ENCODE measurements at places on chromosomes 16 and 17.

DNA sequence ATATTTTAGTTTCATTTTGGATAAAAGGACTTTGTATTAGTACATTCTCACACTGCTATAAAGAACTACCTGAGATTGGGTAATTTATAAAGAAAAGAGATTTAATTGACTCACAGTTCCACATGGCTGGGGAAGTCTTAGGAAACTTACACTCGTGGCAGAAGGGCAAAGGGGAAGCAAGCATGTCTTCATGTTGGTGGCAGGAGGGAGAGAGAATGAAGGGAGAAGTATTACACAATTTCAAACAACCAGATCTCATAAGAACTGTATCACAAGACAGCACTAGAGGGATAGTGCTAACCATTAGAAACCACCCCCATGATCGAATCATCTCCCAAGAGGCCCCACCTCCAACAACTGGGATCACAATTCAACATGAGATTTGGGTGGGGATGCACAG lies 142.9 kb downstream of the USP31 start:
- DNase-seq: no peak

DNA sequence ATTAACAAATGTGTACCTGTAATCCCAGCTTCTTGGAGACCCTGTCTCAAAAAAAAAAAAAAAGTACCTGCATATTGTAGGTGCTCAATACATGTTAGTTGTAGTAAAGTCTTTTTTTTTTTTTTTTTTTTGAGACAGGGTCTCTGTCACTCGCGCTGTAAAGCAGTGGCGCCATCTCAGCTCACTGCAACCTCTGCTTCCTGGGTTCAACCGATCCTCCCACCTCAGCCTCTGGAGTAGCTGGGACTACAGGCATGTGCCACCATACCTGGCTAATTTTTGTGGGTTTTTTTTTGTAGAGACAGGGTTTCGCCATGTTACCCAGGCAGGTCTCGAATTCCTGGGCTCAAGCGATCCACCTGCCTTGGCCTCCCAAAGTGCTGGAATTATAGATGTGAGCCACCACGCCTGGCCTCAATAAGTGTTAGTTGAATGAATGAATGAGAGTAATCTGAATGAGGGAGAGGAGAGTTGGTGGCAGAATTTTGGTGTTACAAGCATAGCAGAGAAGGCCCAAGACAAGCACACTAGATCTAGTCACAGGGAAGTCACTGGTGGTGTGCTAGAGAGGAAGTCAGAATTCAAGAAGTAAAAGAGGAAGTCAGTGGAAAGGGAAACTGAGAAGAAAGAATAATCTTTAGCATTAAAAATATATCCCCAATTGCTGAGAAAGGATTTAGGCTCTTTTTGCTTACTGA lies 9.4 kb upstream of the MYL4 start:
- DNase-seq: no peak

- DNase-seq: no peak
Observed at GRCh38 chr16:88020516-88020885, 69.3 kb downstream of the BANP start.

DNA sequence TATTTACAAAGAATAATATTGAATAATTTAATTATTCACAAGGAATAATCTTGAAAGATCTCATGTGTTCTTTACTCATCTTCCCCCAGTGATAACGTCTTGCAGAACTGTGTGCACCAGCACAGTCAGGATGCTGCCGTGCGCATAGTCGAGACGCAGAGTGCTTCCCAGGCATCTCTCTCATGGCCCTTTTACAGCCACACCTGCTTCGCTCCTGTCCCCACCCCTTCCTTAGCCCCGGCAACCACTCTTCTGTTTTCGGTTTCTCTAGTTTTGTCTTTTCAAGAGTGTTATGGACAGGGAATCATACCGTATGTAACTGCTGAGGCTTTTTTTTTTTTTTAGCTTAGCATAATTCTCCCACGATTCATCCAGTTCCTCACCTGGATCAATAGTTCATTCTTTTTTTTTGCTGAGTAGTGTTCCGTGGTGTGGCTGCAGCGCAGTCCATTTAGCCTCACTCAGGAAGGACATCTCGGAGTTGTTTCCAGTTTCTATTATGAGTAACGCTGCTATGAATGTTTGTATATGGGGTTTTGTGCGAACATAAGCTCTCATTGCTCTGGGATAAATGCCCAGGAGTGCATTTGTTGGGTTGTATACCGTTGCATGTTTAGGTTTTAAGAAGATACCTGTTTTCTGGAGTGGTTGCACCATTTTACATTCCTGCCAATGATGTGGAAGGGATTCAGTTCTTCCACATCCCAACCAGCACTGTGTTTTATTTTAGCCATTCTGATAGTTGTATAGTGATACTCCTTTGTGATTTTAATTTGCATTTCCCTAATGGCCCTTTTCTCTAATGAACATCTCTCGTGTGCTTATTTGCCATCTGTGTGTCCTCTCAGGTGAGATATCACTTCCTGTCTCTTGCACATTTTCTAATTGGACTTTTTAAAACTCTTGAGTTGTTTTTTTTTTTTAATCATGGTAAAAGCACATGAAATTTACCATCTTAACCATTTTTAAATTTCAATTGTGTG lies 47.6 kb downstream of the SEC14L1 start:
- DNase-seq: no peak

DNA sequence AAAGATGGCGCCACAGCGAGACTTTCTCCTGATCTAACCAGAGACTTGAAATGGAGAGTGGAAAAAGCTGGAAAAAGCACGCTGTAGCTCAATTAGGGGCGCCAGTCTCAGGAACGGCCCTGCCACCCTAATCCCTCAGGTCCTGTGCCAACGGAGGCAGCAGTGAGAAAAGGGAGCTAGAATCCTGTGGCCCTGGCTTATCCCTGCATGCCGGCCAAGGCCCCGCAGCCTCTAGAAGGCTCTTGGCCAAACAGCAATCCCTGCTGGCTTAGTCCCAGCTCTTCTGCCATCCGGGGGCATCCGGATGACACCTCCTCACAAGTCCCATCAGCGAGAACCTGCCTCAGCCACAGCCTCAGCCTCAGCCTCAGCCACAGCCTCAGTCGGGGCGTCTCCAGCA lies 69.8 kb downstream of the MRM3 start:
- no peak for DNase-seq

- DNase-seq: peak; percentile 39
Observed at GRCh38 chr16:74034862-74035261, 261.8 kb upstream of the PSMD7 start.

DNA sequence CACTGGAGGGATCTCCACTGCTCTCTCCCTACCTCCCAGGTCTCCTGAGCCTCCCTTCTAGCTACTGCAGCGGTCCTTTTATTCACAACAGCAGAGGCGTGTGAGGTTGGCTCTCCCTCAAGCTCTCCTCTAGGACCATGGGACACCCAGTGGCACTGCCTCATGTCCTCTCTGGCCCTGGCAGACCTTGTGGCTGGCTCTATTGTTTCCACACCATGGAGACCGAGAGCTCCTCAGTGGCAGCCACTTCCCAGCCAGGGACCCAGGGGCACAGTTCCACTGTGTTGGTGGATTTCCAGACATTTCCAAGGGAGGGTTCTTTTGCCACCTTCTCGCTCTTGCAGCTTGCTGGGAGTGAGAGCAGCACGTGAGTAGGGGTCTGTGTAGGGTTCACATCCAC lies 204.9 kb downstream of the AXIN2 start:
- DNase-seq: no peak

GRCh38 chr16:81080233-81080632 lies 3.2 kb upstream of the C16orf46 start:
- DNase-seq: no peak

DNA sequence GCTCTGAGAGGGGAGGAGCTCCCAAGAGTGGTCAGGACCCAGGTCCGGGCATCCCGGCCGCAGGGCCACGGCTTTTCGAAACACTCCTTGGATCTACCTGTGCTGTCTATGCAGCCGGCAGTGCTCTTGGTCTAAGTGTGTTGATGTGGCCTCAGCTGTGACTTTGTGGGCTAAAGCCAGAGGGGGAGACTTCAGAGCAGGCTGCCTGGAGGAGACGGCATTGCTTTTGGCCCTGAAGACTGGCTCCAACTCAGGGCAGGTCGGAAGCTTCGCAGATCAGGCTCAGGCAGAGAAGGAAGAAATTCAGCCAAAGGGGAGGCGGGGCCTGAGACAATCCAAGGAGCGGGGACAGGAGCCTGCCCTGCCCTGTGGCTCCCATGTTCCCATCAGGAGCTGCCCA lies 31.4 kb downstream of the PIEZO1 start:
- no peak for DNase-seq

- DNase-seq: no peak
Observed at GRCh38 chr16:1153480-1154160, 714 bp downstream of the CACNA1H start.

DNA sequence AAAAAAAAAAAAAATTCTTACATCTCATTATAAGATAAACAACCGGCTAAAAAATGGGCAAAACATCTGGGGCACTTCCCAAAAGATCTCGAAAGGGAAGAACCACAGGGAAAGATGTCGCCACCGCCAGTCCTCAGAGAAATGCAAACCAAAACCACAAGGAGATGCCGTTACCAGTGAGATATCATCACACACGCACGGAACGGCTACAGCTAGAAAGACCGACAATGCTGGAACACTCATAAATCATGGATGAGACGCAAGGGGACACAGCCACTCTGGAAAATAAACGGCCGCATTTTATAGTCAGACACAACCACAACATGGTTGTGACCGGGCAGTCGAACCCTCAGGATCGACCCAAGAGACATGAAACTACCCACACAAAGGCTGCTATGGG lies 24.5 kb downstream of the WDR45B start:
- no peak for DNase-seq

DNA sequence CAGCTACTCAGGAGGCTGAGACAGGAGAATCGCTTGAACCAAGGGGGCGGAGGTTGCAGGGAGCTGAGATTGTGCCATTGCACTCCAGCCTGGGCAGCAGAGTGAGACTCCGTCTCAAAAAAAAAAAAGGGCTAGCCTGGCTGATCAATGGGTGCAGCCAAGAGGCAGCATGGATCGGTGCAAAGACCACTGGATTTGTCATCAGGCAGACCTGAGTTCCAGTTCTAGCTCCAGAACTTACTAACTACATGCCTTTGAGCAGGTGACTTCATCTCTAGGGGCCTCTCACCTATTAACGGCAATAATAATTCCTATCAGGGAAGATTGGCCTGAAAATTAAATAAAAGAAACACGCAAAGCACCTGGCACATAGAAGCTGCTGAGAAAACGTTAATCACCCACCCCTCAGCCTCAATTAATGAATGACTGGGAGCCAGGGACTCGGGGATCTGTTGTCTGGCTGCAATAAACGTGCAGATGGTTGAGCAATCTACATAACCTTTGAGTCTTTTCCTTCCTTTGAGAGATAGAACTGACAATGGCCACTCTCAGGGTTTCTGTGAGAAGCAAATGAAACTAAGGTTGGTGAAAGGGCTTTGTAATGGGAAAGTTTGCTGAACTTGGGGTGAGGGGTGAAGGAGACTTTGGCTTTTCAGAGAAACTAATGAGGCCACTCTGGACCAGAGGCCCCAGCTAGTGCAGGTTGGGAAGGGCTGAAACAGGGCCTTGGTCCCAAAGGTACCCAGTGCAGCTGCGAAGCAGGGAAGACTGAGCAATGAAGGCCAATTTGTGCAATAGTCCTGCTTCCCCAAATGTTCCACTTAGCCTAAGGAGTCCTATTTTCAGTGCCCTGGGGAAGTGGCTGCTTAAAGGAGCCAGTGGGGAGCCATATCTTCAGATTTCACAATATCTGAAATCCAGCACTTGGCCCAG lies 7.6 kb downstream of the SEZ6L2 start:
- DNase-seq: no peak

- DNase-seq: no peak
Observed at GRCh38 chr17:66612993-66613392, 221.9 kb upstream of the CACNG5 start.

GRCh38 chr16:88993946-88994600 lies 17.1 kb upstream of the CBFA2T3 start:
- no peak for DNase-seq

- peak; percentile 100 for DNase-seq
Observed at GRCh38 chr17:49515196-49515770, 20.2 kb downstream of the NGFR start.

GRCh38 chr16:79092846-79093245 lies 507.7 kb downstream of the MAF start:
- no peak for DNase-seq

- no peak for DNase-seq
Observed at GRCh38 chr16:27362570-27363245, 39.3 kb upstream of the IL21R start.

GRCh38 chr17:57601143-57601735 lies 143.9 kb downstream of the CCDC182 start:
- DNase-seq: no peak

DNA sequence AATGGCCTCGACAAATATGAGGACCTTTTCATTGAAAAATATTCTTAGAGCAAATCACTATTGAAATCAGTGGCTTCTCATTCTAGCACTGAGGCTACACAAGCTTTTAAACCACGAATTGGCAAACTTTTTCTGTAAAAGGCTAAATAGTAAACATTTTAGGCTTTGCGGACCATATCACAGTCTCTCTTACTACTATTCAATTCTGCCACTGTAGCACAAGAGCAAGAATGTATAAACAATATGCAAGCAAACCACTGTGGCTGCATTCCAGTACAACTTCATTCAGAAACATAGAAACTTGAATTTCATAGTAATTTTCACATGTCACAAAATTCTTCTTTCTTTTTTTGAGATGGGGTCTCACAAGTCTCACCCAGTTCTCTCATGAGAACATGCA lies 49.1 kb downstream of the PHLPP2 start:
- peak; percentile 18 for DNase-seq

GRCh38 chr17:68356520-68356919 lies 65.2 kb downstream of the ARSG start:
- DNase-seq: peak; percentile 49

- DNase-seq: no peak
Observed at GRCh38 chr17:58306131-58306951, 22.3 kb downstream of the TSPOAP1 start.

GRCh38 chr16:12229759-12230594 lies 253.4 kb downstream of the SNX29 start:
- DNase-seq: peak; percentile 28

GRCh38 chr16:86180780-86181179 lies 281.8 kb downstream of the IRF8 start:
- DNase-seq: no peak

DNA sequence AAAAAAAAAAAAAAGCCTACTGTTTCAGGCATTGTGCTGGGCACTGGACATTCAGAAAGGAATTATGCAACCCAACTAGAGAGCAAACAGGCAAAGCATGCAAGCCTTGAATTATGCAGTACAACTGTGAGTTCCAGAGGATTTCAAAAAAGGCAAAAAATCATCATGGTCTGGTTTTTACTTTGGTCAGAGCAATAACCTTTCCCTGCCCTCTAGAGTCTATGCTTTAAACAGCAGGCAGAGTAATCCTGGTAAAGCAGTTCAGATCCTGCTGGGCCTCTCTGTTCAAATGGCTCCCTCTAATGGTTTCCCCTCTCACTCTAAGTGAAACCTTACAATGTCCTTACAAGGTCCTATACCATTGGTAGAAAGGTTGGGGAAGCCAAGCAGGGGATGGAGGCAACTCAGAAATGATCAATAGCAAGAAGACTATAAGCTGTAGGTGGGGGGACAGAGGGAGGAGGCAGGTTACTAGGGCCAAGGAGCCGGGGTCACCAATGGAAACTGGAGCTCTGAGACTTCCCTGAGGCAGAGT lies 4.6 kb upstream of the TAF15 start:
- DNase-seq: peak; percentile 98
